HL-60 (cell line): ENCODE measurements at places on chromosomes 11 and 22.

DNA sequence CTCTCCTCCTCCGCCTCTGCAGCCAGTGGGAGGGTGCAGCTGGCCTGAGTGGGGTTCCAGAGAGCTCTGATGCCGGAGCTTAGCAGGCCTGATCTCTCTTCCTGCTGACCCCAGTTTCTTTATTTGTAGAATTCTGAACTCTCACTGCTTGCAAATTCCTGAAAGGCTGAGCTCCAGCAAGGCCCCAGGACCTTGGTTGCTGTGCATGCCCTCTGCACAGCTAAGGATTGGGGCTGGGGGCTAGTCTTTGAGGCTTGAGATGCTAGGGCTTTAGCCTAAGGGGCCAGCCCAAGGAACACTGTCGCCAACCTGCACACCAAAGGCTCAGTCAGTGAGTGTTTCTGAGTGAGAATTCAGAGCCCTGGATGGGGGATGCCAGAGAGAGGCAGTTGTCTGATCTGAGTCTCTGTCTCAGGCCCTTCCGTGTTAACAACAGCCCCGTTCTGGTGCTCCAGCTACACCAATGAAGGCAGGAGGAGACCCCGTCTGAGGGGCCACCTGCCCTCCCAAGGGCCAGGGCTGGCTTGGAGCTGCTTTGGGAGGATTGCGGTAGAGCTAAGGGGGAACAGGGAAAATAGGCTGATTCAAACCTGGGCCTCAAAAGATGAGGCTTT, 106.0 kb upstream of the LMO1 start:
- DNase-seq = no peak

- no peak for DNase-seq
These were observed 17.6 kb downstream of the ALG12 start for GRCh38 chr22:49900441-49901230.

GRCh38 chr11:18972336-18972735, 33.1 kb upstream of the MRGPRX1 start:
- no peak for DNase-seq

DNA sequence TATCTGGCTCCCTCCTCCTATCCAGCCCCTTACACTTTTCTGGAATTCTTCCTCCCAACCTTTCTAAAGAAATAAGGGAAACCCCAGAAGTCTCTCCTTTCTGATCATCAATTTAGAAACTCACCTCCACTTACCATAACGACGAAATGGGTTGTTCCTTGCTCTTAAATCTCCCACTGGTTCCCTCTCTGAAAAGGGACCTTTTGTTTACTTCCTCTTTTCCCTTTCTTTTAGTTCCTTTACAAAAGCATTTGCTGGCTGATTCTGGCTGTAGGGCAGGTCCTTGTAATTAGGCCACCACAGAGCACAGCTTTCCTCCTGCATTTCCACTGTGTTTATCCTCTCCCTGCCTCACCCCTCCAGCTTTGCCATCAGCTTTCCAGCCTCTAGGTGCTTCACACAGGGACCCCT, 12.0 kb downstream of the JAML start:
- DNase-seq = peak; percentile 54

DNA sequence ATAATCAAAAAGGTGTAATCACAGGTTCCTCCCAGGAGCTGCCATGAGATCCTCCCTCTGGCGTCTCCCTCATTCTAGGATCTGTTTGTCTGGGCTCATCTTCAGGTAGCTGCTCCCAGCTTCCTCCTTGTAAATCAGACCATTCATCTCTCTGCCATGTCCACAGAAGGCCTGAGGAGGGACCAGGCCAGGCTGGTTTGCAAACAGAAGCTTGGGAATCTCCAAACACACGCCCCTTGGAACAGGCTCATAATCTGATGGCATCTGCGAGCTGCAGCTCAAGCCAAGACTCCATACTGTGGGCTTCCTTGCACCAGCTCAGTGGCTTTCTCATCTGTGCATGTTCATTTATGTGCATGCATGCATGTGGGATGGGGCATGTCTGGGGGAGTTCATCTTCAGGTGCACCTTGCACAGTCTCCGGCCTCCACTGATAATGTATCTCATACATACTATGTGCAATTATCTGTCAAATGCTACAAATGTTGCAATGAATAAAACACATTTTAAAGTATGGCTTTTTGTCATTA, 134.9 kb downstream of the NXPE2 start:
- no peak for DNase-seq

- DNase-seq = no peak
These were observed 39.5 kb downstream of the CHKA start for GRCh38 chr11:68081691-68082090.

DNA sequence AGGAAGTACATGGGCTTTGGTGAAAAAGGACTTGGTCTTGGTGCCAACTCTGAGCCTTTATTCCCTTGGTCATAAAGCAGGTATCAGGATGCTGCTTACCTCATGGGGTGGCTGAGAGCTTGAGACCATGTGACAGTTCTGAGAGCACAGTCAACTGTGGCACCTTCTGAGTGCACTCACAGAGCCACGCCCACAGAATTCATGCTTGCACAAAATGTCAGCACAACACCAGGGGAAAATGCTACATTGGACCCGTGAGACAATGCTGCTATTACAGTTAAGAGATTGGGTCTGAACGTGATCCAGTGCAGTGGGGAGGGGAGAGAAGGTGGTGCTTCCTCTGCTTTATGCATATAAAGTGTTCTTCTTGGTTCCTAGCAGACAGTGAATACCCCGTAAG, 79.5 kb upstream of the SPON1 start:
- no peak for DNase-seq

DNA sequence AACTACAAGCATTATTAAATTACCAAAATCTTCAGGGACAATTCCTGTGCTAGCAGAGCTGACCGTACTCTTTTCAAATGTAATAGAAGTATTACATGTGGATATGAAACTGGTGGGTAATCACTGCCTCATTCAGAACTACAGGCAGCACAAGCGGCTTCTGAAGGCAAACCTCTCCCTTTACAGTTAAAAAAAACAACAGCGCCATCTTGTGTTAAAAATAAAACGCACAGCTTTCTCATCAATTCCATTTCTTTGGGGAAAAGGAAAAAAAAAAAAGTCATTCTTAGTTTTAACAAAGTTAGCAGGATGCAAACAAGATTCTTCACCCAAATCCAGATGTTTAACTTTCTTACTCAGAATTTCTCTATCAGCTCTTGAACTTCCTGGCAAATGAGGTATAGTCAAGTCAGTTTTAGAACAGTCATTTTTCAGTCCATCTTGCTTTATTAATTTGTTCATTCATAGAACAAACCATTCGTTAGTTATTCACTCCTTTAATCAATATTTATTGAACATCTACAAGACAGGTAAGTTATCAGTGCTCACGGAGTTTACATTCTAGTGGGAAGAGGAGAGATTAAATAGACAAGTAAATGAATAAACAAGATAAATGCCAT, 331.8 kb upstream of the MPPED2 start:
- DNase-seq = no peak

DNA sequence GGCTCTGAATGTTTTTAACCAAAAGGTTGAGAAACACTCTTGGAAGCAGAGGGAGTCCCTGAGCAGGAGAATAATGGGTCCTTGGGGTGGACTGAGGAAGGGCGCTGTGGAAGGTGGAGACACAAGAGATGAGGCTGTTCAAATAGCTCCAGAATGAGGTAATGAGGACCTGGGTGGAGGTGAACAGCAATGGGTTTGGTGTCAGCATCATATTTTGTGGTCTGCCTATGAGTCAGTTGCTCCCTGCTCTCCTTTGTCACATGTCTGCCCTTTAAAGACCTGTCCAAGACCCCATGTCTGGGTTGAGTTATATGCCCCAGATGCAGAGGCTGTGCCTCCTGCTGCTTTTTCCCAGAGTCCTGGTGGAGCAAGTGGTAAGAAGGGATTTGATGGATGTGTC, 113.6 kb downstream of the BARX2 start:
- no peak for DNase-seq

DNA sequence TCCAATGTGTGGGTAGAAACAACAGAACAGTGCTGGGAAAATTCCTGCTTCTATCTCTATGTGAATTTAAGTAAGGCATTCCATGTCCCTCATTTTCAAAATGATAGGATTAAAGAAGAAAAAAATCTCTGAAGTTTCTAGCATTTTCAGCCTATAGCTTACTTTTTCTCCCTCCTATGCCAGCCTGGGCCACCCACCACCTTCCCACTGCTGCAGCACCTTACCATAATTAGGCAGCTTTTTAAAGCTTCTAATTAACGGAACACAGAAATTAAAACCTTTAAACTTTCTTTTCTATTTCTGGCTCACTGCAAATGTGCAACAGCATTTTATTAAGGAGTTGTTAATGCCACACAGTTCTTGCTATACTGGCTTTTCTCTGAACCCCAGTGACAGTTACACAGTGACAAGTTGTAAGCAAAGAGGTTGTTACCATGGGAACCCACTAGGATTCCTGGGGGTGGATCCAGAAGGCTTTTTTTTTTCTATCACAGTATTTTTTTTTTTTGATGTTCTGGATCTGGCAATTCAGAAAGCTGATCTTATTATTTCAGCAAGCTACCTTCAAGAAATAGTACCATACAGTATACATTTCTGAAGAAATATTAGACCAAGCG, 20.2 kb downstream of the CELF1 start:
- no peak for DNase-seq

GRCh38 chr22:37043828-37044538, 7.6 kb upstream of the KCTD17 start:
- peak; percentile 51 for DNase-seq

GRCh38 chr22:23913306-23913660, 19.1 kb downstream of the MIF start:
- DNase-seq = no peak

GRCh38 chr22:45876136-45877035, 100.6 kb downstream of the WNT7B start:
- no peak for DNase-seq

DNA sequence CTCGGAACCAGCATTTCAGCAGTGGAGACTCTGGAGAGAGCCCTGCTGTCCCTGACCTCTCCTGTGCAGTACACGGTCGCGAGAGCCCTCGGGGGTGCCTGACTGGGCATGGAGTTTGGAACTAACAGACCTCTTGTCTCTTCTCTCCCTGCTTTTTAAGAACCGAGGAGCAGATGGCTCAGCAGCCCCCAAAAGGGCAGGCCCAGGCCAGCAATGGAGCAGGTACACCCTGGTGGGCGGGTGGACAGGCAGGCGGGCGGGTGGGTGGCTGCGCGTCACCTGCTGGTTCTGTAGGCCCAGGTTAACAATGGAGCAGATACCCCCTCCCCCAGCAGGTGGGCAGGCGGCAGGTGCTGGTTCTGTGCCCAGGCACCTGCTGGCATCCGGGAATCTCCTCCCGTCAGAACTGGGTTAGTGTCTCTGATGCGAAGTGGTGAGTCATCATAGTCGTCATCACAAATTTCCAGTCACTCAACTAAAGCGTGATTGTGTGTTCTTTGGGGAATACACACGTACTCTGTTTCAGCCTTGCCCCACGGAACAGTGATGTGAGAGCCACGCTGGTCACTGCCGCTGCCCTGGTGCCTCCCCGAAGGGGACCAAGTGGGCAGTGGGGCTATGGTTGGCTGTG, 41.1 kb downstream of the GRAMD4 start:
- no peak for DNase-seq

DNA sequence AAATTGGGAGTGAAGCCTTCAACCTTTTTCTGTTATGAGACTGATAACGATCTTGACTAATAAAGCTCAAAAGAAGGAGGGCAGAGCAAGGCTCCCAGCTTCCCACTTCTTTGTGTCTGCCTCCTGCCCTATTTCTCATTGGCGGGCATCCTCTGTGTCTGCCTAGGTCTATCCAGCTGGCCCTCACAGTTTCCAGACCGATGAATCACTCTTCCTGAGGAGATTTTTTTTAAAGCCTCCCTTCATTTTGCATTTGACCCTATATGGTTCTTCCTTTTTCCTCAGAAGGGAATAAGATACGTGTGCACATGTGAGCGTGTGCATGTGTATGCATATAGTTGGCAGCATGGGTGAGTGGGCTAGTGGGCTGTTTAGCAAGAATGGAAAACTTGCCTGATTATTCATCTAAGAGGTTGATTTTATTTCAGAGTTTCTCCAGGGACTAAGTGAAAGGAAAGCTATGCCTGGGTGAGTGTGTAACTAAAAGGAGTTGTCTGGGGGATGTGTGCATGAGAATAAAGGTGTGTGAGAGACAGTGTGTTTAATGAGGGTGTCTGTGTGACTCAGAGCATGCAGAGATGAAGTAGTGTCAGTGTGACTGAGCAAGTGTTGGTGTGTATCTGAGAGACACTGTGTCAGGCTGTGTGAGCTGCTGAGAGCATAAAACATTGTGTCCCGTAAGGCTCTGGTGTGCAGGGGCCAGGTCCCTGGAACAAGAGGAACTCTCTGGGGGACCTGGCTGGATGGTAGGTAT, 12.2 kb downstream of the PHLDB1 start:
- DNase-seq = no peak

DNA sequence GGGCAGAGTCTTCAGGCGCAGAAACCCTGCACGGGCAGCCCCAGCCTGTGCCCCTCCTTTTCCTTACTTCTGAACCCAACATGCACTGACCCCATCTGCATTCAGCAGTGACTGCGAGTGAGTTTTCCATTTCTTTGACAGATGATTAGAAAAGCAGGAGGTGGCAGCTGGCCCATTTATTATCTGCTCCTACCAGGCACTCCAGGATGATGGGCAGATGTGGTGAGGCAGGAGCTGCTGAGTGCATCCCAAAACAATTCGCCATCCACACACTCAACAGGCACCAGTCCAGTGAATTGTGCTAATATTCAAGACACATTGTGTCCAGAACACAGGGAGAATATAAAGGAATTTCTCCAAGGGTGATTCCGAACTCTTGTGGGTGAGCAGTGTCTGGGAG, 208.5 kb downstream of the TENM4 start:
- no peak for DNase-seq

GRCh38 chr11:88377144-88377543, 39.6 kb upstream of the CTSC start:
- DNase-seq = no peak

- DNase-seq = no peak
These were observed 404.0 kb downstream of the GUCY1A2 start for GRCh38 chr11:106614262-106614661.

DNA sequence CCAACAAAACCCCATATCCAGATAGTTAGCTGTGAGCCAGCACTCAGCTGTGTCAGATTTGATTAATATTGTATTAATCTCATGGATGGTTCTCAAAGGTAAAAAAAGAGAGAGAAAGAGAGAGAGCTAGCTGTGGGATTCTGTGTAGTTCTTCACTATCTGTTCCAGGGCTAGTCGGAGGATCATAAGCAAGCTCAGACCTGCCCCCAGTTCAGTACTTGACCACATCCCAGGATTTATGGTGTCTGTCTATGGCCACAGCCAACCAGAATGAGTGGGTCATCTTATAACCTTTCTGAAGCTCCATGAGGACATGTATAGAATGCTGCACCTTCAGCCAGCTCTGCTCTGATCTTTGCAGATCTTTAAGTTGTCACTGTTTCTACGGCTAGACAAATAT, 13.5 kb upstream of the B3GNT6 start:
- no peak for DNase-seq

DNA sequence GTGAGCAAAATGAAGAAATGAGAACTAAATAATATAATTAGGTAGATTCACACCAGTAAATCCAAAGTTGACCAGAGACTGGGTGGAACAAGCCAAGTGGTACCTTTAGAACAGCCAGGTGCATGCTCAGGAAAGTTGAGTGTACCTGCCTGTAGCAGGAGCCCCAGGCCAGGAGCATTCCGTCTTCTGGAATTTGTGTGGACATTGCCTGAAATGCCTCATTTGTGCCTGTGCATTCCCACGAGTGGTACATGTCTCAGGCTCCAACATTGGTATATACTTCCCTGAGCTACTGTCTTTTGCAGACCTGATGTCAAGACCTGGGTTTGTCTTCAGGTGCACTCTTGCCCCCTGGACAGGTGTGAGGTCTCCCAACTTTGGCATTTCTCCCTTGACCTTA, 187.6 kb upstream of the NECTIN1 start:
- no peak for DNase-seq
